ENCODE measurements at places on chromosomes 4 and X.

GRCh38 chr4:52704661-52705060, 45.6 kb upstream of the USP46 start:
- no peak for DNase-seq

- no peak for DNase-seq
Measured at GRCh38 chr4:47816748-47817147, 21.1 kb downstream of the CORIN start.

DNA sequence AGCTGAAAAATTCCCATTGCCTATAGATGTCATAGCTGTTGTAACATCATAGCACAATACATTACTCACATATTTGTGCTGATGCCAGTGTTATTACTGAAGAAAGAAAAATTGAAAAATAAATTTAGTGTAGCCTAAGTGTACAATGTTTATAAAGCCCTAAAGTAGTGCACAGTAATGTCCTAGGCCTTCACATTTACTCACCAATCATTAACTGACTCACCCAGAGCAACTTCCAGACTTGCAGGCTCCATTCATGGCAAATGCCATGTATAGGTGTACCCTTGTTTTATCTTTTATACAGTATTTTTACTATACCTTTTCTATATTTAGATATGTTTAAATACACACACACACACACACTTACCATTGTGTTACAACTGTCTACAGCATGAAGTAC, 265.4 kb upstream of the MAGEB18 start:
- DNase-seq: no peak

DNA sequence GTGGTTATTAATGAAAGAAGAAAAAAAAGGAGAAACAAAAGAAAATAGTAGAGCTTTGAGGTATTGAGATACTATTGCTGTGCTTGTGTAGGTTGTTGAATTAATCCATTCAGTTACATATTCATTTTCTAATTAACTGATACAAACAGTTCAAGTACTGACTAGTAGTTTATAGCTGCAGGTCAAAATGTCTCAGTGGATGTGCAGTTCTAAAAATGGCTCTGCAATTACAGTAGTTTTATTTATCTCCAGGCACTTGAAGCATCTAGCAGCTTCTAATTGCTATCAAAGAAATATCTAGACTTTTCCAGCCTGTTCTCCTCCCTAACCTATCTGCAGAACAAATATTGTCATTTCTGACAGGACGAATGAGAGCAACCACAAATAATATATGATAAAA, 1887.7 kb upstream of the PCDH7 start:
- no peak for DNase-seq

DNA sequence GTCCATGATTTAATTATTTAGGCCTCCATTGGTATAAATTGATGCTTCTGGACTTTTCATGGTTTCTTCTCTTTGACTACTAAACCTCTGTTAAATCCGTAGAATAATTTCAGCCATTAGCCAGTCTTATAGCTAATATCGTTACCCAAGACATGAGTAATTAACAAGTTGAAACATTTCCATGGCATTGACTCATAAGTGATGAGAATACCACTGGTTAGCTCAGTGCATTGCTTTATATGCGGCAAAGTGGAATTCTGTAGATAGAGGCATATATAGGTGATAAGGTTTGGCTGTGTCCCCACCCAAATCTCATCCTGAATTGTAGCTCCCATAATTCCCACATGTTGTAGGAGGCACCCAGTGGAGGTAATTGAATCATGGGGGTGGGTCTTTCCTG, 80.6 kb downstream of the VCX2 start:
- no peak for DNase-seq

DNA sequence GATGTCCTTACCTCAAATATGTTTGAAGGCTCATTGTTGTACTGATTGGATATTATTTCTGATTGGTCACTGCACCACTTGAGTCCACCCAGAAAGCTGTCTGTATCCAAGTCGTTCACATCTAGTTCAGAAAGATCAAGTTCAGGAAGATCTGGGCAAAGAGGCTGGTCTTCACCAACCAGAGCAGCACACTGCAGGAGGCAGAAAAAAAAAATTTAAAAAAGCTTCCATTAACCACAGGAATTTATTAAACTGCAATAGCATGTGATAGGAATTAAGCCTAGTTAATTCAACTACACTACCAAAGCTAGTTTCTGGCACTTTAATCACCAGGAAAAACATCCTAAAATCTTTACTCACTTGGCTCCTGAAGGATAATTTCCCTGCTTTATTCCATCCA, 5.1 kb downstream of the PPARGC1A start:
- DNase-seq: no peak

- no peak for DNase-seq
Measured at GRCh38 chr4:2930135-2930757, 33.0 kb downstream of the NOP14 start.

GRCh38 chrX:129724754-129725153, 14.0 kb upstream of the XPNPEP2 start:
- no peak for DNase-seq

DNA sequence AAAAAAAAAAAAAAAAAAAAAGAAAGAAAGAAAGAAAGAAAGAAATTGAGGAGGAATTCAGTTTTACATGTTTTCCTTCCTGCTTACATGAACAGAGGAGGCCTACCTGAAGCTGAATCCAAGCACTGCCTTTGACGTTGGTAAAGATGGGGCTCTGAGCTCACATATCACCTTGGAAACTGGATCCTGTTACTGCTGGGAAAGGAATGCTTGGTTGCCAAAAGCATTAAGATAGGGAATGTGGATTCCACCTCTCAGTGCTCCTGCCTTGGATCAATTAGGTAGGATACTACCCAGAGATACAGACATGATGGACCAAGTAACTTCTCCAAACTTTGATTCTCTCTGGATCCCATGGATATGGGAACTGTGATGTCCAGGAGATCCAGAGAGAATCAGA, 50.6 kb downstream of the NHS start:
- no peak for DNase-seq

GRCh38 chrX:41781500-41781899, 57.5 kb downstream of the GPR82 start:
- no peak for DNase-seq

DNA sequence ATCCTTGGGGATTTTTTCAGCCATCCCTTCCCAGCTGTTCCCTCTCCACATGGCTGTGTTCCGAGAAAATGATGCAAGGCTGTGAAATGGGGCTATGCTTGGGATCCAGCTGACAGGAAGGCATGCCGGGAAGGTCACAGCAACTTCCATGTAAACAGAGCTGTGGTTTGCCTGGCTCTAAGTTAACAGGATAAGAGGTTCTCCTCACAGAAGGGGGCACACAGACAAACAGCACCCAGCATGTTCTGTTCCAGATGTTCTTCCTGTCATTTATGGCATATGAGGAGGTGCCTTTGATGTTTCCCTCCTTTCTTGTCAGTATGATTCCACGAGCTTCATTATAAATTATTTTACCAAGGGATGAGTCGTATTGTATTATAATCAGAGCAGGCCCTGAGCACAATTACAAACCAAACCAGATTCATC, 220.7 kb downstream of the ANTXR2 start:
- no peak for DNase-seq

DNA sequence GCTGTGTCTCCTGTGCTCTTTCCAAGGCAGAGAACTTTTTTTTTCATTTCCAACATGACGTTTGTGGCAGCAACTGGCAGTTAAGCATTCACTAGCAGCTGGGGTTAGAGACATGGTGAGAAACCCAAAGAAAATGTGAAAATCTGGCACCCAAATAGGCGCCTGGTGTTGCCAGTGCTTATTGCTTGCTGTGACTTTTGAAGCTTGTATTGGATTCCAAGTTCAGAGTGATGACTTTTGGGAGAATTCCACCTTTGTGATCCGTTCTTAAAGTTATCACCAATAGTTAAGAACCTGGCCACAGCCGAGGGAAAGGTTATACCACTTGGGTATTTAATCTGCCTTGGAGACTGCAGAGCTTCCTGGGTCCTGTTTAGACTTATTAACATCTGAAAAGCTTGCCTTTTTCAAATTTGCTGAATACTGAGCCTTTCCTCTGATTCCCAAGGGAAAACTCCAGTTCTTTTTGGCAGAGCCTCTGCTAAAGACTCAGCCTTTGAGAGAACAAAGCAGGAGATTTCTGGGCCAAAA, 101.0 kb downstream of the OPHN1 start:
- no peak for DNase-seq

DNA sequence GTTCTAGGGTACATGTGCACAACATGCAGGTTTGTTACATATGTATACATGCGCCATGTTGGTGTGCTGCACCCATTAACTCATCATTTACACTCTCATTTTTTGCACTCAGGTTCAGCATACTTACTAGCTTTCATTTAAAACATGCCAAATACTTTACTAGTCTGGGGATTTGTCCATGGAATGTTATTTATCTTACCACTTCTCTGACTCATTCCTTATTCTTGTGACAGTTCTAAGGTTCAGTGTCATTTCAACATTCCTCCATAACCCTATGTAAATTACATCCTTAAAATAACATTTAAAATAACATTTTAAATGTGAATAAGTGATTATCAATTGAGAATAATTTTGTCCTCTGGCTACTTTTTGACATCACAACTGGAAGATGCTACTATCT, 19.5 kb upstream of the SYTL5 start:
- DNase-seq: no peak

- no peak for DNase-seq
Measured at GRCh38 chr4:55896622-55897021, 43.2 kb downstream of the EXOC1 start.

GRCh38 chr4:90970021-90970420, 842.8 kb downstream of the CCSER1 start:
- no peak for DNase-seq

- no peak for DNase-seq
Measured at GRCh38 chrX:71958281-71958675, 47.6 kb downstream of the NHSL2 start.

DNA sequence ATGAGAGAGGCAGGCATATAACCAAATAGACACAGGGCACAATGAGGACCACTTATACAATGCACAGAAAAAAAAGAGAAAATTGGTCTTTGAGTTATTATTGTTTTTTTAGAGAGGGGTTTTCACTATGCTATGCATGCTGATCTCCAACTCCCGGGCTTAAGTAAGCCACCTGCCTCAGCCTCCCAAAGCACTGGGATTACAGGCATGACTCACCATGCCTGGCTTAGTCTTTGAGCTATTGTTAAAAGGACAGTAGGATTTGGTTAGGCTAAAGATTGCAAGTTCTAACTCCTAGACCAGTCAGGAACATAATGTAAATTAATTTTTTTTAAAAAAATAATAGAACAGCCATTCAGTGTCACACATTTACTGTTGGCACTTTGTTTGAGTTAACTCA, 340.1 kb downstream of the GPAT3 start:
- DNase-seq: no peak

- DNase-seq: no peak
Measured at GRCh38 chr4:55348466-55348865, 2.4 kb downstream of the SRD5A3 start.

DNA sequence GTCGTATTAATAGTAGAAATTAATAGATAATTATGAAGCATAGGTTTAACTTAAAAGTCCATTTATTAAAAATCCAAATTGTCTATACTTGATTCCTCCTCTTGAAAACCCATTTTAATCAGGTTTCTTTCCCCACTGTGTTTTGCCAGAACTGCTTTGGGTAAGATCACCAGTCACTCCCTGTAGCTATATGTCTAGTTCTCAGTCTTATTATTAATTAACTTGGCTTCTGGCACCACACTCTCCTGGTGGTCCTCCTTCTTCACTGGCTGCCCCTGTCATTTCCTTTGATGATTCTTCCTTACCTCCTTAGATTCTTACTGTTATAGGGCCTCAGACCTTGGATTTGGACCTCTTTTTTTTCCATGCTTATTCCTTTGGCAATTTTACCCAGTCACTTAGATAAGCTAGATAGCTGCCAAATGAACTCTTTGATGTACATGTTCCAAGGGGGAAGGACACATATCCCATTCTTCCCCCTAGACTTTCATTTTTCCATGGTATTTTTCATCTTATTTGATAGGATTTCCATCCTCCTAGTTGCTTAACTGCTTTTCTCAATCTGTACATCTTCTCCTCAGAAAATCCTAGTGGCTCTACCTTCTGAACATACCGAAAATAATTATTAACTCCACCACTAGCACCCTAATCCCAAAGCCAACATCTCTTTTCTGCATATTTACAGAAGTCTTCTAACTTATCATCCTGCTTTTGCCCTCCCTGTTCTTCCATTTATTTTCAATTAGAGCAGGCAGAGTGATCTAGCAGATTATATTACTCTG, 24.5 kb downstream of the GIMD1 start:
- DNase-seq: no peak

GRCh38 chr4:85565761-85566480, 91.0 kb downstream of the ARHGAP24 start:
- no peak for DNase-seq

Data from nucleus accumbens (tissue), 56 donors.